ENCODE measurements at places on chromosomes 4 and X.

DNA sequence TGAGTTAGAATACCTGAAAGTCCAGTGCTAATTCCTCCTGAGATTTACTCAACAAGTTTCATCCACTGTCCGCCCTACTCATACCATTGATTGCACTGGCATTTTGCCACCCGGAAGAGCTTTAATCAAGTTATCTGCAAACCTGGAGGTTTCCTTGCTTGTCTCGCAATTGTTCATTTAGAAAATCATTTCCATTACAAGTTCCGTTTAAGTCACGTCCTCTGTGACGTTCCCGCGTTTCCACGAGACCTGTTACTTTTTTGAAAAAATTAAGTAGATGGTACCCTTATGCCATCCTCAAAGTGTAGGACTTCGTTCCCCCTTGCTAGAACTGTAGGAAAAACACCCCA, 761 bp upstream of the FRYL start:
- DNase-seq, result peak; percentile 39

DNA sequence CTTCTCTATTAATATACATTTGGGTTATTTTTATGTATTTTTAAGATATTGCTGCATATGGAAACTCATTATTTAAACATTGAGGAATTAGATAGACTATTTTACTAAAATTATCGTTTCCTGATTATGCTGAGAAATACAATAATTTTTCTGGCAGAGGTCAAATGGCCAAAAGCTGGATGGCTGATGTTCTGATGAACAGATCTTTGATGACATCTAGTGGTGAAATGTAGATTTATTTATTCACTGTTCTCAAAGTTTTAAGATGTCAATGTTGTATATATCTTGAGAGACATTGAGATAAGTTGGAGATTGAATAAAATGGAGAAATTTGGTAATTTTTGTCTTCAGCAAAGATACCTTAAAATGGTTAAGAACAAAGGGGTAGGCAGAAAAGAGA, 96.2 kb downstream of the UGT8 start:
- no peak for DNase-seq

DNA sequence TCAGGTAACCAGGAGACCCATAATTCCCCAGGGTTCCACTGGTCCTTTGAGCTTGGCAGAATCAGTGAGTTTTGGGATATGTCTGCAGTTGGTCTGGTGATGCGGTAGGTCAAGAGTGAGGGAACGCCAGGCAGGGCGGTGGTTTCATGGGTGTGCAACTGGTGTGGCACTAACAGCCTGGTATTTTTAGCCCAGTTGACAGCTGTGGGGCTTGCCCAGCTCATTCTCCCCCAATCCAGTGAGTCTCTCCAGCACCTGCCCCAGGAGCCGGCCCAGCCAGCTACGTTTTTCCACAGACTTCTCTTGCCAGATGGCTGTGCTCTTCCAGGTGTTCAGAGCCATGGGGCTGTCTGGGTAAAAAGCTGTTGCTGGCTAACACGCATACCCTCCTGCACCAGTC, 1019.9 kb downstream of the CCSER1 start:
- no peak for DNase-seq

DNA sequence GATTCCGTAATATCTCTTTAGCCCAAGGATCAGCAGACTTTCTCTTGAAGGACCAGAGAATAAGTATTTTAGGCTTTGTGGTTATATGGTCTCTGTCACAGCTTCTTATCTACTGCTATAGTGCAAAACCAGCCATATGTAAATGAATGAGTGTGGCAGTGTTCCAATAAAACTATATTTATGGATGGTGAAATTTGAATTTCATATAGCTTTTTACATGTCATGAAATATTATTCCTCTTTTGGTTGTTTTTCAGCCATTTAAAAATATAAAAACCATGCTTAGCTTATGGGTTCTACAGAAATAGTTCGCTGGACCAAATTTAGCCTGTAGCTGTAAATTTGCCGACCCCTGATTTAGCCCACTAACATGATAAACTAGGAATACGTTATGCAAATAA, 18.0 kb upstream of the MSMO1 start:
- DNase-seq, result no peak

DNA sequence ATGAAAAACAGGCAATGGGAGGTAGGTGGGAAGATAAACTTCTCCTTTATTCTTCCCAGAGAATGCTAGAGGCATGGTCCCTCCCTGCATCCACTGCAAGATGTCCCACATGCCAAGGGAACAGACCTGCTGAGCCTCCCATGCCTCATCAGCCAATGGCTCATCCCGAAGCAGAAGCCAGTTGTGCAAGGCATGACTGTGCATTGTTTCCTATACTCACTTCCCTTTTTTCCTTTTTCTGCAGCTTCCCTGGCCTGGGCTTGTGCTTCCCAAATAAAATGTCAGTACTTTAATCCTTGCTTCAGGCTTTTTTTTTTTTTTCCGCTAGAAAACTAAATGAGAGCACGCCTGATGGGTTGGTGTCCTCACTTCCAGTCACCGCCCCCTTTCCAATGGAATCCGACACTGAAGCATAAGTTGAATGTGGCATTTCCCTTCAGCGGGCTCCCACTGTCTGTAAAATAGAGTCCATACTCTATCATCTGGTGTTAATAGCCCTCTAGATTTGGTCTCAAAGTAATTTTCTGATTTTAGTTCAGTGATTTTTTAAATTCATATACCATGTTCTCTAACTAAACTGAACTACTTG, 239.0 kb upstream of the JADE1 start:
- DNase-seq, result no peak

Measured in activated CD4-positive, alpha-beta T cell treated with anti-CD3 and anti-CD28 coated beads, Interleukin-2, amount 50 U/mL, for 1 hour (primary cell).